Bladder microvascular endothelial cell (primary cell): ENCODE measurements at places on chromosomes 1 and 21. TPM values are rescaled to one million over a fixed set of nuclear protein-coding genes. Genes with fewer than 3 reads are reported as not detected.

Gene CRP
- total RNA-seq: not detected in 2 replicates

Gene F13B
- total RNA-seq: not detected in 2 replicates

Gene KIF14
- 4.5 and 7.9 TPM in 2 replicates for total RNA-seq

Gene CACHD1
- 4.5 and 12.2 TPM in 2 replicates for total RNA-seq

Gene PRRX1
- 0.31 and 0.49 TPM in 2 replicates for total RNA-seq
